ENCODE measurements at places on chromosomes 2 and 18.

GRCh38 chr2:37786191-37786698 lies 114.8 kb upstream of the CDC42EP3 start:
- DNase-seq, result no peak

DNA sequence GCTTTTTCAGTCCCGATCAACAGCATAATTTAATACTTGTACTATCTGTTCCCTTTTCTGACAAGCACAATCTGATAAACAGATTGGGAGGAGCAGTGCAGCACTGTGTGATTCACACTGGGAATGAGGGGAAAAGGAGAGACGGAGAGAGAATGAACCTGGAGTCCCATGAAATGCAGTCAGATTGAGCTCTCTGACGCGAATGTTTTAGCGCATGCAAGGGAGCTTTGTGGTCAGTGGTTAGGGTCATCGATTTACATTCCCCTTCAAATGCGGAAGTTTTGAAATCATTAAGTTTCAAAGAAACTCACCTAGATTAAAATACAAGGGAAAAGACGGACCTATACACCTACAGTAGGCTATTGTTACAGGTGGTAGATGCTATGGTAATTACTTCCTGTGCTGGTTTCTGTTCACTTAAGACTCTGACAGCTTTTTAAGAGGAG lies 99.6 kb downstream of the KCTD1 start:
- no peak for DNase-seq

DNA sequence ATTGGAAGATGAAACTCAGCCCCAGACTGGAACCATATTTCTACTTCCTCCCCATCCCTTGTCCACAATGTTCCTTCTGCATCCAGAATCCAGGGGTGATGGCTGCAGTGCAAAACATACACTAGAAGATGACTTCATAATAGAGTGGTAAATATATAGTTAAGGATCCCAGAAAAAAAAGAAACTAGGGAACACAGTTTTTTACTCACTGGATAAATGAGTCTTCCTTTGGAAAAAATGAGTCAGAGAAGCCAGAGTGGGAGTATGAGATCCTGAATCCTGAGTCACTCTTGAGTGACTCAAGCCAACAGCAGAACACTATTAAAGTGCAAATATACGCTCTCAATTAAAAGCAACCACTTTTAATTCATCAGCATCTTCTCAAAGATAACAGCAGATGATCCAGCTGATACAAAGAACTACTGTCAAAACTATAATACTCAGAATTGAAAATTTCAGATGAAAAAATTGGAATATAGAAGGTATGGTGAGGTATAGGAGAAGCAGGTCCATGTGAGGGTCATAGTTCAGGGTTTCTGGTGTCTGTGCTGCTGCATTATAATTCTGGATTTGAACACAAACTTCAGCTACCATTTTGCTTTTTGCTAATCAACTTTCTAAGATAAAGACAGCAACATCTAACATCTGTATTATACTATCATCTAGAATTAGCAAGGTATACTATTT lies 987.2 kb upstream of the CDH2 start:
- no peak for DNase-seq

GRCh38 chr2:240289701-240290431 lies 145.6 kb upstream of the GPC1 start:
- DNase-seq, result no peak

DNA sequence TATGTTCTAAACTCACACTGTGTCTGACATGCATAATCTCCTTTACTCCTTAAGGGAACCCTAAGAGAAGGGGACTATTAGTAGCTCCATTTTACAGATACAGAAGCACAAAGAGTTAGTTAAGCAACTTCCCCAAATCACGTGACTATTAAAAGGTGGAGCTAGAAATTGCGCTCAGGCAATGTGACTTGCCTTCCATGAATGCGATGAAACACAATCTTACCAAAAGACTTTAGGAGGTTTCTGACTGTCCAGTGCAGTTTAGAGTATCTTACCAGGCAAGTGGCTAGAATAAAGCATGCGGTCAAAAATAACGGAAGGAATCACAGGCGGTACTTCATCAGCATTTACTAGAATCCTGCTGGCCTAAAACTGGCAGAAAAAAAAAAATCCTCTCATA lies 70.4 kb downstream of the ZNF521 start:
- no peak for DNase-seq

GRCh38 chr2:134233728-134234136 lies 20.1 kb upstream of the MGAT5 start:
- DNase-seq, result no peak

GRCh38 chr2:39099310-39099869 lies 21.5 kb downstream of the SOS1 start:
- no peak for DNase-seq

- no peak for DNase-seq
These were observed 209.1 kb upstream of the REV1 start for GRCh38 chr2:99698896-99699295.

DNA sequence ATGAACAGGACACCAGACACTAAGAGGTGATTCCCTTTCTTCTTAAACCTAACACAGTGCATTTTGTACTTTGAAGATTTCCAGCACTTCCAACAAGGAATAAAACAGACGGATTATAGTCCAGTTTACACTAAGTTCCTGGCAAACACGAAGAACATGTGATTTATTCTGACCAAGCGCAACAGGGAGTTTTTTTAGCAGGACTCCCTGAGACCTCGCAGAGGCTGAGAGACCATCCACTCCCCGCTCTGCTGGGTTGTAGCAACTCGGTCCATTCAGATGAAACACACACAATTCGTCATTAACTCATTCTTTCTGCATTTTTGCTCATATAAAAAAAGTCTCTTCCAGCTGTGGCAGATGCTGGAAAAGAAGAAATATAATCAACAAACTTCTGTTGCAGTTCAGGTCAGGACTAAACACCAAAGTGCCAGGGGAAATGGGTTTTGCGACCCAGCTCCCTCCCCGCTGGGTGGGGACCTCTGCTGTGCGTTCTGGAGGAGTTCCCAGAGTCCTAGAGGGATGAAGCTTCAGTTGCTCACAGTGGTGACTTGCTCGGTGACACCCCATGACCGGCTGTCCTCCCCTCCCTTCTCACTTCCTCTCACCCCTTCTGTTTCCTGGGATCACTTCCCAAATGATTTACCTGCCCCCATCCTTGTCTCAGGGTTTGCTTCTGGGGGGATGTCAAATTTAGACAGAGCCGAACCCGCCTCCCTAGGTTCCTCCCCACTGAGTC lies 52.5 kb downstream of the KCNF1 start:
- DNase-seq, result no peak

GRCh38 chr18:64180171-64180570 lies 31.3 kb upstream of the LINC00305 start:
- DNase-seq, result no peak

DNA sequence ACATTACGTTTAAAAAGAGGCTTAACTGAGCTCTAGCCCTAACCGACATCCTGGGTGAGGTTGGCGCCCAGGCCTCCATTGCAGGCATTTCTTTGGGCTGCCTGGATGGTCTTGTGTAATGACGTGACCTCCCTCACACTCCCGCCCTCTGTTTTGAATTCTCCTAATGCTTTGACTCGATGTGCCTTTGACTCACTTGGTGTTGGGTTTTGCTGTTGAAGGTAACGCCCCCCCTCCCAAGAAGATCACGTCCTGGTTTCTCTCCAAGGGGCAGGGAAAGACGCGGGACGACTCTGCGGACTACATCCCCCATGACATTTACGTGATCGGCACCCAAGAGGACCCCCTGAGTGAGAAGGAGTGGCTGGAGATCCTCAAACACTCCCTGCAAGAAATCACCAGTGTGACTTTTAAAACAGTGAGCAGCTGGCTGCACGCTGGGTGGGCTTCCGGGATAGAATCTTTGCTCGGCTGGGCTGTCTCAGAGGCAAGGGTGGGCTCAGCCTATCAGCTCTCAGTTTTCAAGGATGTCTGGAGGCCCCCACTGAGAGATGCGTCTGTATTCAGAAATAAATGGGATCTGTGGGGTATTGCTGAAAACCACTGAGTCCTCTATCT lies 87.9 kb upstream of the ATG16L1 start:
- no peak for DNase-seq

DNA sequence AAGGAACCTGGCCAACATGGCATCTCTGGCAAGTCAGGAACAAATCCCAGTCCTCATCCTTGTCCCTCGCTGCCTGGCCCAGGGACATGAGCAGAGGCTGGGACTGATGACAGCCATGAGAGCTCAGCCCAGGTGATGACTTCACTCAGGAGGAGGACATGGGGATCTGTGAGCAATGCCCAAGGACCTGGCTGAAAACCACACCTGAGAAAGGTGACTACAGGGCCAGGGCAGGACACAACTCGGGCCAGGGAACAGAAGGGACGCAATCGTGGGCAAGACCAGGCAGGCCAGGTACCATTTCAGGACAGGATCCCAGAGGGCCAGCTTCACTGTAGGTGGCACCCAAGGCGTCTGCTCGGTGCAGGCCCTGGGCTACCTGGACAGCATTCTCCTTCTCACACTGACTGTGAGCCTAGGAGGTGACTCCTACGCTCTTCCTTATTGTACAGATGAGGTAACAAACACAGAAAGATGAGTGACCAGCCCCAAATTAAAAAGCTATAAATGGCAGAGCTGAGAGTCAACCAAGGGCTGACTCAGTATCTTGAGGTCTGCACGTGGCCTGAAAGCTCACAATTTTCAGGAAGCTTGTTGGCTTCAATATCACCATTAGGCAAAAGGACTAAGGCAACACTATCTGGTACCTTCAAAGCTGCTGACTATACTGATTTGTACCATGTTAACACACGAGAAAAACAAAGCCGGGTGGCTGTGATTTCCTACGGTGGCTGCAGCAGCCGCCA lies 141.1 kb downstream of the EIPR1 start:
- no peak for DNase-seq

DNA sequence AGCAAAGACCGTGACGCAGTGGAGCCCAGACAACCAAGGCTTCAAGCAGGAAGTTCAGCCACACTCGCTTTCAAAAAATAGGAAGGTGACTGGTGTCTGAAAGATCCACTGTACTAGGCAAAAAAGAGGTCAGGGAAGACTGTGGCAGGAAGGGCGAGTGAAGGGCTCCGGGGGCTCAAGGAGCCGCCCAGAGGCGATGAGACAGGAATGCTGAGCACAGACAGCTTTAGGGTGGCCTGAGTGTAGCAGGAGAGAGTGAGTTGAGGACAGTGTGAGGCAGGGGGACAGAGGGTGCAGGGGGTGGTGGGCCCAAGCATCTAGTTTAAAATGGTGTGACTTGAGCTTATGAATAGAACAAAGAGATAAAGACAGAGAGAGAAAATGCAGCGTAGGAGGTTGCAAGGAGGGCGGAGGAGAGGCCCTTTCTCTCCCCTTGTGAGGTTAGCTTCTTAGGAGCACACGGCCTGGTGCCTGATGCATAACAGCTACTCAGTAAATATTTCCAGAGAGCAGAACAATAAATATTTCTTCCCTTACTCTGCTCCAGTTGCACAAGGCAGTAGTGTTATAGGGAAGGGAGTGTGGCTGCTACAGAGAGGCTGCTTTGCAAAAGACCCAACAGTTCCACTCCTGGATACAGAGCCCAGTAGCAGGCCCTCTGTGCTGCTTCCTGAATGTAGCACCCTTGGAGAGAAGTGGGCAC lies 789.7 kb upstream of the RAB6C start:
- no peak for DNase-seq

DNA sequence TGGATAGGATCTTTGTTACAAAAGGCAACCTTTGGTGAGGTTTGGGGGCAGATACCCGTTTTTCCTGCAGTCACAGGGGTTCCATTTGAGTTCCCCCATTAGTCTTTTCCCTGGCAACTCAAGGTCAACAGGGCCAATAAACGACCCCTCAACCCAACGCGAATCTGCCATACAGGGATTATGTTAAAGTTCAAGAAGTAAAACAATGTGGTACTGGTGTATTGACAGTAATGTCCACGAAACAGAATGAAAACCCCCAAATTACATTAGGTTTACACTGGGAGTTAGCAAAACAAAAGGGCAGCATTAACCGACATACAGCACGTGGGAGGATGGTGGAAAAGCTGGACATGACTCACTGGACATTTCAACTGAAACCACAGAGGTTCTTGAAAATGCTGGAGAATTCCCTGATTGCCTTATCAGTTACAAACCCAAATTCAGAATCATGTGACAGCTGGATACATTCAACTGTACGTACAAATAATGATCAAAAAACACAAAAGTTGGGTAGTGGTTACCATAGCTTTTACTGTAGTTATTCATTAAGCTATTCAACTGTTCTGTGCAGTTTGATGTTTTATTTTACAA lies 4.9 kb upstream of the IMP4 start:
- DNase-seq, result no peak

DNA sequence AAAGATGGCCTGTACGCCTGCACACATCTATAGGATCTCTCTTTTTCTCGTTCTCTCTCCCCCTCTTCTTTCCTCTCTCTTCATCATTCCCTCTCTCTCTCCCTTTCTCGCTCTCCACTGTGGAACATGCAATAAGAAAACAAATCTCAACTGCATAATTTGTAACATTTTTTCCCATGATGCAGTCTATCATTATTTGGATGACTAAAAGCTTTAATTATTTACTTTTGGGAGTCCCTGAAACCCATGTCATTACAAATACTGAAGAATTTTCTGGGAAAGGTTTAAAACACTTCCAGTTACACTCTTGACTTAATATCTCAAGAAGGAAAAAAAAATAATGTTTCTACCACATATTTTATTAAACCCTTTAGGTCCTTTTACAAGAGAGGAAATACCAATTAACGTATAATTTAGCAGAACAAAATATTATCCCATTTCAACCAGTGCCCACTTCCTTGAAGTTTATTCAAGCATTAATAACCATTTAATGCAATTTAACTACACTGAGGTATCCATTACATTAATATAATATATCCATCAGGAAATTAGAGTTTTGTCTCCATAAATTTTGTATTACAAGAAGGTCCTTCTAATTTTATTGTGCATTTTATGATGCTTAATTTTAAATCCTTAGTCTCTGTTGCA lies 1615.2 kb upstream of the ACVR2A start:
- no peak for DNase-seq

DNA sequence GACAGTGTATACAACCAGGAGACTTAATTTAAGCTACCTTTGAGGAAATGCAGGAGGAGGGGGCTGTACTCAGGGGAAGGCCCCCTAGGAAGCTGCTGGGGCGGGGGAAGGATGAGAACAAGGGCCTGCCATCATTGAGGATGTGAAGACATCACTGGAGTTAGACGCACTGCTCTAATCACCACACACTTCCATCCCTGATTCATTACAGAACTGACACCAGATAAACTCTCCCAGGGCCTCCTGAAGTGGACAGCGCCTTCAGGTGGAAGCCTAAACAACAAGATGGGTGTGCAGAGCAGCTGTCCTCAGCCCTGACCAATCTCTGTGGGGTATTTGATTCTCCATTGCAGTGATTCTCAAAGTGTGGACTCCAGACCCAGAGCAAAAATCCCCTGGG lies 30.6 kb upstream of the SLC35G4 start:
- no peak for DNase-seq

- DNase-seq, result peak; percentile 10
These were observed 574 bp downstream of the NIFK start for GRCh38 chr2:121736140-121736461.

DNA sequence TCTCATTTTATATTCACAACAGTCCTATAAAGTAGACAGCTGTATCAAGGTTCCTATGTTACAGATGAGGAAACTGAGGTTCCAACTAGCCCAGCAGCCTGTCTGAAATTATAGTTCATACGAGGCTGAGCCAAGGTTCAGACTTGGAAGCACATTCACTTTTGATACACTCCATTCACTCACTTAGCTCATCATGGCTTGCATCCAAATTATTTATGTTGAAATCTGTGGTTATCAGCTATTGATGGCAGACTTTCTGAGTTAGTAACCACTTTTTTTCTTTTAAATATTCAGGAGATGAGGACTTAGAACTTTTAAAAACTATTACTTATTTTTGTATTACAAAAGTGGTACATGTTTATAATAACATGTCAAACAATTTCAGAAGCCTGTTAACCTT lies 188.2 kb downstream of the MTX2 start:
- DNase-seq, result no peak

- no peak for DNase-seq
These were observed 28.2 kb upstream of the IMPA2 start for GRCh38 chr18:11953113-11953512.

Data from CD4-positive, alpha-beta T cell treated with Interleukin-2 at 100 ng/mL for 4 hours (primary cell).